ENCODE measurements at places on chromosomes 12 and 14.
A peak's percentile ranks its signal among the peaks of the same experiment; 100 is the strongest.

- DNase-seq: no peak
Measured at GRCh38 chr14:64475585-64476273, 10.4 kb downstream of the AKAP5 start.

DNA sequence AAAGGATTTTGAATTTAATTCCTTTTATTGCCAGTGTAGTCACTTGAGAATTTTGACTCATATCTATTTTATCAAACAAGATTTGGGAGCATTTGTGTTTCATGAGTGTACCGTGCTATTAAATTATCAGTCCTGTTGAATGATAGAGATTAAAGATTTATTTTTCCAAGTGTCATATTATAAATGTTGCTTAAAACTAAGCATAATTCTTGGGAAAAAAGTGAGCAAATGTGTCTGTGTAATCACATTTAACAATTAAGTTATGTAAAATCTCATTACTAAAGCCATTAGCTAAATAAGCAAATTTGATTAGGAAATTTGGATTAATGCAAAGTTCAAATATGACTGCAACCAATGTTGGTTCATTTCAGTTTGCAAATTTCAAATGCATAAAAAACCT is 266.7 kb downstream of the TMTC2 start:
- DNase-seq: no peak

- DNase-seq: no peak
Measured at GRCh38 chr14:38070061-38070588, 137.6 kb upstream of the SSTR1 start.

- no peak for DNase-seq
Measured at GRCh38 chr14:103281496-103282231, 52.4 kb upstream of the EIF5 start.

DNA sequence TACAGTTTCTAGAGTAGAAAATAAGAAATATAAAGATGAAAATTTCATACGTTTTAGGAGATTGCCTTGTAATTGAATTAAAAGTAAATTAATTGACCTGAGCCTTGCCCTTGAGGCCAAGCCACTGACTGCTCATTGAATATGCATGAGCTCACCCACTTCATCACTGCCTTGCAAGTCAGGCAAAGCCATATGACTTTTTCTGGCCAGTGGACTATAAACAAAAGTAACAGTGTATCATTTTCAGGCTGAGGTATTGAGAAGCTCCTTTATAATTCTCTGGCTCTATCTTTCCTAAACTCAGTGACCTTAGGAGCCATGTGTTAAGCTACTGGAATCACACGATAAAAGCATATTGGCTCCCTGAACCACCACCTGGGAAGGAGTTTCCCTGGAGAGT is 369.3 kb downstream of the NUAK1 start:
- DNase-seq: no peak

GRCh38 chr12:117489671-117490070 is 128.2 kb upstream of the NOS1 start:
- no peak for DNase-seq

GRCh38 chr14:24129410-24129998 is 955 bp upstream of the FITM1 start:
- no peak for DNase-seq

- no peak for DNase-seq
Measured at GRCh38 chr14:106200541-106201315, 674.3 kb downstream of the TMEM121 start.

- no peak for DNase-seq
Measured at GRCh38 chr14:75181293-75182062, 5.1 kb upstream of the TMED10 start.

DNA sequence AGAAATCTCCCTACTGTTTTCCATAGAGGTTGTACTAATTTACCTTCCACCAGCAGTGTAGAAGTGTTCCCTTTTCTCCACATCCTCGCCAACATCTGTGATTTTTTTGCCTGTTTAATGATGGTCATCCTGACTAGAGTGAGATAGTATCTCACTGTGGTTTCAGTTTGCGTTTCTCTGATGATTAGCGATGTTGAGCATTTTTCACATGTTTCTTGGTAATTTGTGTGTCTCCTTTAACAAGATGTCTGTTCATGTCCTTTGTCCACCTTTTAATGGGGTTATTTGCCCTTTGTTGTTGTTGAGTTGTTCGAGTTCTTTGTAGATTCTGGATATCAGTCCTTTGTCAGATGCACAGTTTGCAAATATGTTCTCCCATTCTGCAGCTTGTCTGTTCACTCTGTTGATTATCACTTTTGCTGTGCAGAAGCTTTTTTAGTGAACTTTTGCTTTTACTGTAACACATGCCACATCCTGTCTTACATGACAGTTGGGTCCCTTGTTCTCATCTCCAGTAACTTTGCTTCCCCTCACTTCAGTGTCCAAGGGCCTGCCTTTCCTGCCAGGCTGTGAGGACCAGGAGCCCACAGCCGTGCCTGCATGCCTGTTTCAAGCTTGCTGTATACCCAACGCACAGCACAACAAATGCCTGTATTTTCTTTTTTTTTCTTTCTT is 64.9 kb downstream of the SPRING1 start:
- DNase-seq: no peak

DNA sequence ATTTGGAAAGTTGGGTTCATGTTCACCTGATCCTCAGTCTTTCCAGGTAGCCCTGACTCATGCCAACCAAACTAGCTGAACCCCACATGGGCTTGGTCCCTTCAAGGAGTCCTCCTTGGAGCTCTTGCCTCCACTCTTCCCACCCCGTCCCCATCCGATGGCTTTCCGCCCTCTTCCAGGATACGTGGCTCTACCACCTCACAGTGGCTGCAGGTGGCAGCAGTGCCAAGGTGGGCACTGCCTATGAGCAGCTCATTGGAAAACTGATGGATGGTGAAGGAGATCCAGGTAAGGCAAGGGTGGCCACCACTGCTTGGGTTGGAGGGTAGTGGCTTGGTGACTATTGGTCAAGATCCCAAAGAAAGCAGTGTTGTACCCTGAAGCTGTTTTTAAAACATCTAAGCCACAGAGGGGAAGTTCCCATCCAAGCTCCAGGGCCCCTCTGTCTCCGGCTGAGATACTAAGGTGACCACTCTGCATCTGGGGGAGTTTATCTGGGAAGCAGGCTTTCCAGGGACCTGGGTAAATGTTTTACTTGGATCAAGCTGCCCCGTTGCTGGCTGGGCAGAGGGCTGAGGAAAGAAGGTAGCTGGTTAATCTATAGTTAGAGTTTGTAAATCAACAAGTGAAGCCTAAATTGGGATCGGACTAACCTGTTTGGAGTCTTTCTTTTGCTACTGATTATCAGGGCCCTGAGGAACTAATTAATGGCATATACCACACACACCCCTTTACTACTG is 23.7 kb downstream of the PIGH start:
- no peak for DNase-seq

- DNase-seq: no peak
Measured at GRCh38 chr12:109810954-109811623, 22.1 kb downstream of the TRPV4 start.

GRCh38 chr12:46944088-46944487 is 118.3 kb upstream of the SLC38A4 start:
- no peak for DNase-seq

DNA sequence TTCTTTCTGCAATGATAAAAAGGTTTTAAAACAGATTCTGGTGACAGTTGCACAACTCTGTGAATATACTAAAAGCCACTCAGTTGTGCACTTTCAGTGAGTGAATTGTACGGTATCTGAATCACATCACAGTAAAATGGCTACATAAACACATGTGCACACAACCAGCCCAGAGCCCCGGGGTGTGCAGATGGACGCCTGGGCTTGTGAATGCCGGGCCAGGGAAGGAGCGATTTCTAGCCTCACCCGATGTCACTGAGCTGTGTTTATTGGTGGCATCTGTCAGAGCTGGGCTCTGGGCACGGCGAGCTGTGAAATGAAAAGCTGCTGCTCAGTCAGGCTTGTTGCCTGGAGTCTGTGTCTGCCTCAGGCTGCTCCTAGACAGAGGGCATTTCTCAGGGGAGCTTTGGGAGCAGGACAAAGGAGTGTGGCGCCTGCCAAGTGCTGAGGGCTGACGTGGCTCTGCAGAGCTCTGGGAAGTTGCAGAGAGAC is 25.9 kb downstream of the RHOF start:
- DNase-seq: peak; percentile 80

DNA sequence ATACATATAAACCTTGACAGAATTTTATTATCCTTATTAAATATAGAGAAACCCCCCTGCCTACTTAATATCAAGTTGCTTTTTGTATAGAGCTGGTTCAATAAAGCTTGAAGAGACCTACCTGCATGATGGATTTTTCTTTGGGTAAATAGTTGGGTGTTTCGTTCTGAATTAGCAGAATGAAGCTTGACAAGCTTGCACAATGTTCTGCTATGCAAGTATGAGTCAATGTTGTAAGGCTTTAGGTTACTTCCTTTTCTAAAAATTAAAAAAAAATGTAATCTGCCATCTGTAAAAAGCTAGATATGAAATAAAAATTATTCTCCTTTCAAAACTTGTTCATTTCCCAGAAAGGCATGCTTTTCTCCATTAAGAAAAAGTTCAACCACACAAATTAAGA is 1662.6 kb upstream of the SEL1L start:
- DNase-seq: no peak

GRCh38 chr14:91284146-91284790 is 39.8 kb upstream of the GPR68 start:
- no peak for DNase-seq

GRCh38 chr12:33322519-33322918 is 117.1 kb downstream of the SYT10 start:
- no peak for DNase-seq

DNA sequence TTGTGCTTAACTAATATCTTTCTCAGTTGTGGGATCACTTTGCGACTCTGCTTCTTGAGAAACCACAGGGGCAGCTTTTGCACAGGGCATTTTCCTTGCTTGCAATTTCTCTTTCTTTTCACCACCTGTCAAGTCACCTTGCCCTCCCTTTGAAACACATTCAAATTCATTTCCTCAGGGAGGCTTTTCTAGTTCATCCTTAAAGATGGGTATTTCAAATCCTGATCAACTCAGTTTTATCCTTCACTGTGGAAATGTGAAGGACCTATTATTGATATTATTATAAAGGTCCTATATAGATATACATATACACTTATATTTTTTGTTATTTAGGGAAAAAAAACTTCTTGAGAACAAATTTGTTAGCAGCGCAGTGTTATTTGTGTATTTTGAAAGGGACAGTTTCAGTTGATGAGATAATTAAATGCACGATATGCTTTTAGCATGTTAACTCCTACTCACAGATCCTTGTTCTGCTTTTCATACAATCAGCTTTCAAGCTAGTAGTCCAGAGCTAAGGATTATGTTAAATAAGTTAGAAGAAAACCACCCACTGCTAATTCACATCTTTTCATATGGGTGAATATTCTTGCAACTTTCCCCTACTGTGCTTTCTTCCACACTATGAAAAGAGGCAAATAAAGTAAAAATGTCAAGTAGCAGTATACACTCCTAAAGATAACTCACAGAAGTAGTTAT is 501.4 kb upstream of the RGS6 start:
- no peak for DNase-seq

GRCh38 chr12:54975272-54975671 is 9.3 kb downstream of the TESPA1 start:
- no peak for DNase-seq

GRCh38 chr14:95695913-95696312 is 9.7 kb downstream of the TCL1B start:
- DNase-seq: no peak

DNA sequence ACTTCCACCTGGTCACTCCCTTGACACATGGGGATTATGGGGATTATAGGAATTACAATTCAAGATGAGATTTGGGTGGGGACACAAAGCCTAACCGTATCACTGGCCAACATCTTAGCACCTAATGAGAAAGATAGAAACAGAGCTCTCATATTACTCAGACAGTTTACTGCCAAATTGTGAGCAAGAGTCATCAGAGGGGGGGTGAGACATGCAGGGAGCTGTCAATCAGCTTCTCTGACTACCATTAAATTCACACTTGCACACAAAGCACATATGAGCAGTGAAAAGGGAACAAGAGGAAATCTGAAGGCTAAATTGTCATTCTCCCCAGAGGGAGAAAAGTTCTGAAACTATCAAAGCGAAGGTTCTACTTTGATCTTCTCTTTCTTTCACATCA is 78.1 kb upstream of the GRIN2B start:
- DNase-seq: no peak

- no peak for DNase-seq
Measured at GRCh38 chr14:74486164-74486563, 6.9 kb downstream of the NPC2 start.

DNA sequence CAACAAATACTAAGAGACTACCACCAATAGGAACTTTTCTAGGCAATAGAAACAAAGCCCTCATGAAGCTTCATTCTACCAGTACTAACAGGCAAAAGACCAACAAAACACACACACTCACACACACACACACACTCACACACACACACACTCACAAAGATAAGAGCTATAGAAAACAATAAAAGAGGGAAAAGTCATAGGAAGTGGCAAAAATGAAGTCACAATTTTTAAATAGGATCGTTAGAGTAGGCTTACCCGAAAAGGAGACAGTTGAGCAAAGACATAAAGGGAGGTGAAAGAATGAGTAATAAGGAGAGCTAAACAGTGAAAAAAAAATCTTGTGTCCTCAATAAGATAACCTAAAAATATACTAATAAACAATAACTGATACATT is 66.5 kb downstream of the C2CD5 start:
- no peak for DNase-seq

DNA sequence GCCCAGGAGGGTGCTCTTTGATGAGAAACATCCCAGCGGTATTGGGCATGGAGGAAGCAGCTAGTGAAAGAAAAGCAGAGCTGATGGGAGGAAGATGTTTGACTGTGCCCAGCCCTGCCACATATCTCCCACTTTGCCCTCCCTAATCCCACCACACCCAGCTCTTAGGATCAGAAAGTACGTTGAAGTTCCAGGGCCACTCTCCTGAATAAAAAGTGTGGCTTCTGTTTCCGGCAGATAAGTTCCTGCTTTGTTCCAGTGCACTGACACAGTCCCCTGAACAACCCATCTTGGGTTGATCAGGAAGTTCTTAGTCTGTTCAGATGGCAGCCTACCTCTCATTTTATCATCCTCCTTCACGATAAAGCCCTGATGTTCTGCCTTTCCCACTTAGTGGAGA is 16.5 kb downstream of the TPCN1 start:
- DNase-seq: no peak

DNA sequence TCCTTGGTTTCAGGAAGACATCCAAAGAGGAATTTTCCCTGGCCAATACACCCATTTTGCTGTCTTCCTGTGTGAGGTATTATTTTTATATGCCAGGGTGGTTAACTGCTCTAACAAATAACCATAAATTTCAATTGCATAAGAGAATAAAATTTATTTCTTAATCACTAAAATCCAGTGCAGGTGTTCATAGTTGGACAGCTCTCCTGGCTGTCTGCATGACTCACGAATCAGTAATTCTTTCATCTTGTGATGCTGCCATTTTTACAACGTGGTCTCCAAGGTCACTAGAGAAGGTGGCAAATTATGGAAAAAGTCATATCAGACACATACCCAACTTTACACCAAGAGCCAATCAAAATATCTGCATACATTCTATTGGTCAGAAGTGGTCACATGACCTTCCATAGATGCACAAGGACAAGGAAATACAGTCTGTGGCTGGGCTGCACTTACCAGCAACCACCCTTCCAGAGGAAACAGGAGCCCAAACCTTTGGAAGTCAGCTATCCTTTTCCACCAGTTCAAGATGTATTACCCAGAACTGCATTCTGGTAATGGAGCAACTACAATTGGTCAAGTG is 193.5 kb upstream of the PLEKHG7 start:
- no peak for DNase-seq

GRCh38 chr12:132967736-132968135 is 11.6 kb upstream of the ZNF605 start:
- no peak for DNase-seq

- DNase-seq: no peak
Measured at GRCh38 chr12:70070494-70071007, 172.7 kb upstream of the CNOT2 start.
